Glomerular endothelial cell (primary cell): ENCODE measurements at places on chromosomes 16 and 17. TPM values are rescaled to one million over a fixed set of nuclear protein-coding genes. Genes with fewer than 3 reads are reported as not detected.

GRCh38 chr17:80991645-80992076 is at the start of gene CHMP6:
CHMP6 (plus strand) TSS chr17:80991841; CDS start chr17:80991919, 78 bp downstream.
- DNase-seq = no peak

DNA sequence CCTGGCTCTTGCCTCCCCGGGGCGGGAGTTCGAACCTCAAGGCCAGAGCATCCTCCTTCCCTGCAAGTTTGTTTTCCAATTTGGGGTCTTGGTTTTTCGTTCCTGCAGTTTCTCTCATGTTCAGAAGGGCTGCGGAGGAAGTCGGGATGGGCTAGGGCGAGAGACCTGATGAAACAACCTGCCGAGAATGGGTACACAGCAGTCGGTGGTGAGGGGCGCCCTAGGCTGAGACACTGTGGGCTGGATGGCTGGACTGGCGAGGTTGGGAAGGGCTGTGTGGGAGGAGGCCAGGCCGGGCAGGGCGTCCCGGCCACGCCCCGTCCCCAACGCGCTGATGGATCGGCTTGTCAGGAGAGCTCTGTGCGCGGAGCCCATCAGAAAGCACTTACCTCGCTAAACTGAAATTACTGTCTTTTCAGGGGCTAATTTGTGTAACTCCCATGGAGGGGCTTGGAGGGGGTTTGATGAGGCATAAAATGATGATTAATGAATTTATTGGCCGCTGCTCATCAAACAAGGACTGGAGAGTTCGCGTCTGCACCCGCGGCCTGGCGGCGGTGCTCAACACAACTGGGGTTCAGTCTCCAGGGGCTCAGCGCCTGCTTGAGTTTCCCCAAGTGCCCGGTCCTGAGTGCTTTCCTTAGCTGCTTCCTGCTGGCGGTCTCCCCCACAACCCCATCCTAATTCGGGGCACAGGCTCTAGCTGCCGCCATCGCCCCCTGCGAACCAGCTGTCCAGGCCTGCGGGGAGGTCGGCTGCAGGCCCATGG is 9.0 kb downstream of the IRX5 start:
- no peak for DNase-seq

SSTR5 gene
- not detected in 2 replicates for total RNA-seq

- no peak for DNase-seq
These were observed 389.7 kb downstream of the SOX9 start for GRCh38 chr17:72510351-72511016.

DNA sequence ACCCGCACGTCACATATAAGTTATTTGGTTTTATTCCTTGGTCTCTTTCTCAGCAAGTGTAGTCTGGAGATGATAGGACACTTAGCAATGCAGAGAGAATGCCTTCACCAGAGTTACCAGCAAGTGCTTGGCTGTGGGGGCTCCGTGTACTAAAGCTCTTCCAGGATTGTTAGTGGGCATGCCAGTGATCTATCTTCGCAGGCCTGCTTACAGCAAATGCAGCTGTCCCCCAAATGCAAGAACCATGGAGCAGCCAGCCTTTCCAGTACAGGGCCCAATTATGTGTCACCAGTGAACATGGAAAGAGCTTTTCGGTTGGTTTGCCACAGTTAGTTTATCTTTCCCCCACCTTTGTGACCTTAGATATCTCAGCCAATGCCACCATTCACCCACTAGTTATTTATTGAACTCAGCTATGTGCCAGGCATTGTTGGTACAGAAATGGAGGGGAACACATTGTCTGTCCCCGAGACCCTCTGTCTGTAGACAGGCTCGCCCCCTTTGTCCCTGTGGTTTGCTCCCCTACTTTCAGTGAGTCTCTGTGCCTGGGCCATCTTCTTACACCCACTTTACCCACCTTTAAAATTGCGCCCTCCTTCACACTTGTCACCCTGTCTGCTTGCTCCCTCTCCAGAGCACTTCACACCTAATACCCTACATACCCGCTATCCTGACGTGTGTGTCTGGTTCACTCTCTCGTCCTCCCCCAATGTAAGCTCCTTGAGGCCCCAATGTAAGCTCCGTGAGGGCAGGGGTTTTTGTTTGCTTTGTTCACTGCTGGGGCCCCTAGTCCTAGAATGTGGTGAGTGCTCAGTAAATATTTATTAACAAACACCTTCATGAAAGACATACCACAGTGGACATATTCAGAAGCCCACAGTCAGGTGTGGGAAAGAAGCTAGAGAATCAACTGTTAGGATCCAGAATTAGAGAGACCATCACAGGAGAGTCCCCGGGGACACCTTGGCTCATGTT is 13.3 kb downstream of the USP10 start:
- DNase-seq = no peak

DNA sequence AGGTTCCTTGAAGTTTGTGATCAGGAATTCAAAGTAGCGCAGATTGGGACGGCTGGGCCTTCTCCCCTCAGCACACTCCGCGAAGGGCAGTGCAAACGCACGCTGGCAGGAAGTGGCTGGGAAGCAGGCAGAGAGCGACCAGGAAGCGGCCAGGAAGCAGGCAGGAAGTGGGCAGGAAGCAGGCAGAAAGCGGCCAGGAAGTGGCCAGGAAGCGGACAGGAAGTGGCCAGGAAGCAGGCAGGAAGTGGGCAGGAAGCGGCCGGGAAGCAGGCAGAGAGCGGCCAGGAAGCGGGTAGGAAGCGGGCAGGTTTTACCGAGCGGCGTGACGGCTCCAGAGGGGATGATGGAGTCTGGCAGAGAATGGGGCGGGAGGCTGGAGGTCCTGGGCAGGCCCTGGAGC is 3.2 kb downstream of the DPEP1 start:
- DNase-seq = no peak

- no peak for DNase-seq
These were observed 141.0 kb upstream of the CIBAR2 start for GRCh38 chr16:85253084-85253941.

WSCD1 gene
- total RNA-seq = 40.4 and 54.1 TPM in 2 replicates

TBC1D3D gene
- 0.53 and 3.0 TPM in 2 replicates for total RNA-seq

DNA sequence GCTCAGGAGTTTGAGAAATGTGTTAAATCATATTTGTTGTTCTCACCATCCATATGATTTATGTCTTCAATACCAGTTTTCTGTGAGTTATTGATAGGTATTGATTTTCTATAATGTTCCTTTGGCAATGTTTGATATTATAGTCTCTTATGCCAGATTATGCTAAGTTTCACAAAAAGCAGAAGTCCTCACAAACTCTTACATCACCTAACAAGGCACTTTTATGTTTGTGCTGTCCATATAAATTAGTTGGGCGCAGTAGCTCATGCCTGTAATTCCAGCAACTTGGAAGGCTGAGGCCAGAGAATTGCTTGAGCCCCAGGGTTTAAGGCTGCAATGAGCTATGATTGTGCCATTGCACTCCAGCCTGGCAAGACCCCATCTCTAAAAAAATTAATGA is 12.6 kb upstream of the UQCRC2 start:
- no peak for DNase-seq

CIITA gene
- total RNA-seq = 0.19 and 0.93 TPM in 2 replicates

DNA sequence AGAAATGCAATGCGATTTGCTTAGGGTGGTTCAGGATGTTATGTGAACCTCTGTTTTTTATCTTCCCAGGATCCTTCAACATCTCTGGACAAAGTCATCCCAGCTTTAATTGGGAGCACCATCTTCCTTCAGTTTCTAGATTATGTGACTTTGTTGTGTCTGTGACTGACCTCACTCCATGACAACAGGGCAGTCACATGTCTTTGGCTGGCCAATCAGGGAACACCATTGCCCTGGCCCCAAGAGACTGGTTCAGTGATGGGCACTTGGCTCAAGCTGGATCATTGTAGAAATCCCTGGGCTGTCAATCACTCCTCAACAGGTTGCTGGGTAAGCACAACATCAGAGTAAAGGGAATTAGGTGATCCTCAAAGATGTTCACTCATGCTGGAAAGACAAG is 499.7 kb downstream of the XYLT1 start:
- DNase-seq = no peak

DNA sequence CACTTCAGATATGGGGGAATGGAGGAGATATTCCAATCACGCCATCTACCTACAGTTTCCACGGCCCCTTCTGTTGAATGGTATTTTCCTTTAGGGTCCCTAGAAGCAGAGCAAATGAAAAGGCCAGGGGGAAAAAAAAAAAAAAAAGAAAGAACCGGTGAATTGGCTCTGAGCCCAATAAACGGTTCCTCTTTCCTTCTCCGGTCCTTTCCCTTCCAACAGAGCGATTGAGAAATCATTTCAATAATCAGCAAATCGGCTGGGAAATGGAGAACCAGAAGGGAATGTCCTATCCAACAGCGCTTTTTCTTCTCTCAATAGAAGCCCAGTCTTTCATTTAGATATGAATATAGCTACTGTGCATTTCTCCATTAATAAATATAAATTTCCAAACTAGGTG is 26.8 kb upstream of the HOXB13 start:
- DNase-seq = no peak

GRCh38 chr17:79100405-79100804 is 25.8 kb downstream of the ENGASE start:
- DNase-seq = no peak

RND2 gene
- total RNA-seq = 0.18 and 0.29 TPM in 2 replicates

KRT33A gene
- total RNA-seq = not detected in 2 replicates
